ENCODE measurements at places on chromosomes 4 and X.

DNA sequence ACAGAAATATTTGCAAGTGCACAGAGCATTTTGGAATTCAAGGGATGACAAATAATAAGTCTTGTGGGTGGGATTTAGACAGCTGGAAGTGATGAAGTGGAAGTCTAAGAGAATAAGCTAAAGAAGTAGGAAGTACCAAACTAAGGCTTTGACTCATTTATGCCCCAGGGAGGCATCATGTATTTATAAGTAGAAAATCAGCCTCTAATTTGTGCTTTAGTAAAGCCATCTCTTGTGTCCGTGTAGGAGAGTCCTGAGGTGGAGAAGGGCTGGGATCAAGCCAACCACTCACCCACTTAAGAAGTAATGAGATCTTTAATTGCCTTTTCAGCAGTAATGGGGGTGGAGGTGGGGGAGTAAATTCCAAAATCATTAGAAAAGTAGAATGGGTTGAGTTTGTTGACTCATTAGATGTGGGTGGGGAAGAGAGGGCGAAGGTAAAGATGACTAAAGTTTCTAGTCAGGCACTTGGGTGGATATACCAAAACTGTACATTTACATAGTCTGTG, 356.7 kb downstream of the STIM2 start:
- no peak for DNase-seq

GRCh38 chrX:104193485-104193884, 27.2 kb downstream of the FAM199X start:
- DNase-seq = no peak

DNA sequence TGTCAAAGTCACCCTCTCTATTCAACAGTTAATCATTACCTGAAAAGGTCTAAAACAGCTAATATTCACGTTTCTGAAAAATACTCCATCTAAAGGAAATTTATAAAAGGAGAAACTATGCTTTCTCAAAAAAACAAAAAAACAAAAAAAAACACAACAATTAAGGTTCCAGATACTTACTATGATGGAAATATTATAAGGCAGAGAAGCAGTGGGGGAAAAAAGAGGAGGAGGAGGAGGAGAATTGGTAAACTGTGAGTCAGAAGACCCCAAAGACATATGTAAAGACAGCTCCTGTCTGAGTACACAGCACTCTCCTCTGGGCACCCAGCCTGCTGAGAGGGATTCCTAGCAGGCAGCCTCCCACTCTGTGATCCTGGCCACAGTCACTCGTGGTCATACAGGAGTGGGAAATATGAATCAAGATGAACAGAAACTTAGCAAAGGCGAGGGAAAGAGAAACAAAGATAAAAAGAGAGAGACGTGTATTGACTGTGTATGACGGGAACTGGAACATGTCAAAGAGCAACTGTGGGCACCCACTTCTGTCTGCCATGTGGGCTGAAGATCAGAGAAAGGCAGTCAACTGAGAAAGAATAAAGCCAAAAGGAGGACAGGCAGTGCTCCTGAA, 12.5 kb downstream of the KLHL15 start:
- DNase-seq = peak; percentile 1

GRCh38 chr4:88244816-88245579, 39.4 kb downstream of the PPM1K start:
- DNase-seq = no peak

- DNase-seq = no peak
Measured at GRCh38 chr4:94623126-94623911, 134.4 kb upstream of the BMPR1B start.

- DNase-seq = no peak
Measured at GRCh38 chrX:99603091-99603814, 806.8 kb downstream of the PCDH19 start.

DNA sequence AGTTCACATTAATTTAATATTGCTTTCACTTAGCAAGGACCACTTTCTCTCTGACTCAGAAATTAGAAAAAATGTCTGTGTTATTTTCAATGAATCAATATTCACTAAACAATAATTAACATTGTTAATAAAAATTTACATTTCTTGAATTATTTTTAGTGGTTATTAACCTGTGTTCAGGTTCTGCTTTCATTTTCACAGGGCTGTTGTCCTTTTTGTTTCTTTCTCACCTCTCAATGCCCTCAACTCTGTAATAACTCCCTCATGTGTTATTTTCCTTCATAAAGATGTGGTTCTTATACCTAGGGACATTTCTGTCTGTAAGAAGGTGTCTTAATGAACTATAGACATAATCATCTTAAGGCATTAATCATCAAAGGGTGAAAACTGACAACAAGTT, 43.1 kb upstream of the PRR27 start:
- DNase-seq = no peak
